ENCODE measurements at places on chromosomes 3 and 15.

GRCh38 chr3:71114610-71115009, 468.9 kb downstream of the FOXP1 start:
- DNase-seq, result no peak

DNA sequence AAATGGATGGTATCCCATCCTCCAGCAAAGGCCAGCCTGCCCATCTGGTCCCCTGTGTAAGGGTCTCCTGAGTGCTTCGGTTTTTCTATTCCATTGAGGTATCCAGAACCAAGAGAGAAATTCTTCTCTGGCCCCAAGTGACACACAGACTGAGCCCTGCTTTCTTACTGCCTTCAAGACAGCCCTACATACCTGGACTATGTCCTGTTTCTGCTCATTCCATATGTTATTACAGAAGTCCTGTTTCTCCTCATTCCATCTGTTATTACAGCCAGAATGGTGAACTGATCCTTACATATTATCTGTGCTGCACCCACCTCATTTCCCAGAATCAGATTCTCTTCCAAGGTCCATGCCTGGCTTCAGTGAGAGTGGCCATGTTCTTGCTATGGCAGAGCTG, 115.2 kb downstream of the DCLK3 start:
- no peak for DNase-seq

- DNase-seq, result no peak
Observed at GRCh38 chr3:105877336-105877910, 8.6 kb upstream of the CBLB start.

DNA sequence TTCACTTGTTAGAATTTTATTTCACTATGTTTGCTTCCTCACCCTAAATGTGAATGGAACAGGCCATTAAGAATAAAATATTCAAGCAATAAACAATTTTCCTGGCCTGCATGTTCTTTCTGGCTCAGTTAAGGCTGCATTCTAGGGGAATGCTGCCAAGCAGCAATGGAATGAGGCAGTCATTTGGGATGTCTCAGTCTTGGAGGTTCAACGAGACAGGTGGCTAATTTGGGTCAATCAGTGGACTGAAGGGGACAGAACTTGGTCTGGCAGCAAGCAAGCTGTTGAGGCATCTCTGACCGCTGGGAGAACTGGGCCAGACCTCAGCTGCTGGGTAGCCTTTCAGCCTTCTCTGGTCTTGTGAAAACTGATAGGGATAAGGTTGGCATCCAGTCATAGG, 241.6 kb downstream of the NLGN1 start:
- DNase-seq, result no peak

- no peak for DNase-seq
Observed at GRCh38 chr3:100158918-100159330, 44.6 kb upstream of the FILIP1L start.

DNA sequence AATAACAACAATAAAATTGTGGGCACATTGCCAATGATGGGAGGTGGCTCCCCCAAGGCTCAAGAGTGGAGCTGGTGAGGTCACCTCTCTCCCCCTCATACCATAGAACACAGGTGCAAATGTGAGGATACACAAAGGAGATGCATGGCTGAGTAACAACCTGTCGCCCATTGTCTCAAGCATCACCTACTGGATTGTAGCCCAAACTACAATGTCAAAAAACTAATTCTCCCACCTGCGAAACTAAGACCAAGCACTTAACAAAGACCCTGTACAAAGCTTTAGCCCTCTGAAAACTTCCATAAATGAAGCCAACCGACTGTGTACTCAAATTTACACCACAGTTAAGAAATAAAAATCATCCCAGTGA, 50.4 kb upstream of the IGSF11 start:
- DNase-seq, result no peak

GRCh38 chr15:36766449-36766848, 187.0 kb downstream of the CDIN1 start:
- DNase-seq, result no peak

GRCh38 chr3:17088017-17088416, 203.3 kb downstream of the PLCL2 start:
- no peak for DNase-seq

- DNase-seq, result peak; percentile 11
Observed at GRCh38 chr3:53196575-53197407, 35.8 kb downstream of the PRKCD start.

- DNase-seq, result no peak
Observed at GRCh38 chr3:188052169-188053035, 101.6 kb upstream of the LPP start.
